ENCODE measurements at places on chromosomes 2 and 18. TPM values are rescaled to one million over a fixed set of nuclear protein-coding genes. Genes with fewer than 3 reads are reported as not detected.

The DES gene
- 0.39 TPM for total RNA-seq

The MDH1B gene
- total RNA-seq = 1.9 TPM

The UGT1A4 gene
- 0.12 TPM for total RNA-seq

The IMPA2 gene
- 86.8 TPM for total RNA-seq

The GFPT1 gene
- 25.3 TPM for total RNA-seq

All from A549 treated with Mapracorat at 1 μM for 4 hours (cell line).